Renal cortical epithelial cell (primary cell): ENCODE measurements at places on chromosomes 1 and 21.

- DNase-seq = no peak
Observed at GRCh38 chr1:214939180-214939579, 143.4 kb upstream of the KCNK2 start.

- DNase-seq = no peak
Observed at GRCh38 chr1:40075266-40075665, 21.8 kb downstream of the PPT1 start.

- no peak for DNase-seq
Observed at GRCh38 chr1:23286401-23286800, 57.7 kb downstream of the HNRNPR start.

DNA sequence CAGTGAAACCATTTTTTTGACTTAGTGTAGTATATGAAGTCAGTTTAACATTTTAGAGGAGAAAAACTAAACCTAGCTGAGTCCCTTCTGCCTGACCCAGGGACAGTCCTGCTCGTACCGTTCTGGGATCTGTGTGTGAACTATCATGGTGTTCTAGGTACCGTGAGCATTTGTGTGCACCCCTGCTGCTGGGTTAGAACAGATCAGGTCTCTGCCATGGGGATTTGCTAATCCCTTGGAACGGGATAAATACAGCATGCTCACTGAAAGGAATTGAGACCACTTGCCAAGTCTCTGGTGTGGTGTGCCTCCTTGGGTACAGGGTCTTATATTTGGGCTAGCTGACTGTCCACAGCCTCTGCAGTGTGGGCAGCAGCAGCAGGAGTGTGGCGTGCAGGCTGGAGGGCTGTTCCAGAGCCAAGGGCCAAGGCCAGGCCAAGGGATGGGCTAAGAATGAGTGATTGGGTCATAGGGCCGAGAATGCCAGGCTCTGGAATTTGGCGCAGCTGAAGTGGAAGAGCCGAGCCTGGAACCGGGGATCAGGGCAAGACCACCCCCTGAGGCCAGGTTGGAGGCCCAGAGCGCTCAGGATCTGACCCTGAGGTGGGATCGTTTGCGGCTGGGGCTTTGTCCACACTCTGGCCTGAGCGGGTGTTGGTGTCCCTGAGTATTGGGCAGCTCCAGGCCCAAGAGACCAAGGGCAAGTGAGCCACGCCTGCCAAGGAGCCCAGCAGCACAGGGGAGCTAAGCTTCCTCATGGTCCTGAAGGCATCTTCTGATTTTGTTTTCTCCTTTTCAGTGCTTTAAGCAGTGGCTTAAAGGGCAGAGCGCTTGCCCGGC, 66.3 kb downstream of the VPS26C start:
- no peak for DNase-seq

GRCh38 chr1:228082918-228083870, 686 bp downstream of the ARF1 start:
- peak; percentile 43 for DNase-seq

- DNase-seq = no peak
Observed at GRCh38 chr1:24961334-24961733, 31.3 kb upstream of the RUNX3 start.

GRCh38 chr1:188425687-188426086, 1596.9 kb downstream of the PLA2G4A start:
- DNase-seq = no peak

DNA sequence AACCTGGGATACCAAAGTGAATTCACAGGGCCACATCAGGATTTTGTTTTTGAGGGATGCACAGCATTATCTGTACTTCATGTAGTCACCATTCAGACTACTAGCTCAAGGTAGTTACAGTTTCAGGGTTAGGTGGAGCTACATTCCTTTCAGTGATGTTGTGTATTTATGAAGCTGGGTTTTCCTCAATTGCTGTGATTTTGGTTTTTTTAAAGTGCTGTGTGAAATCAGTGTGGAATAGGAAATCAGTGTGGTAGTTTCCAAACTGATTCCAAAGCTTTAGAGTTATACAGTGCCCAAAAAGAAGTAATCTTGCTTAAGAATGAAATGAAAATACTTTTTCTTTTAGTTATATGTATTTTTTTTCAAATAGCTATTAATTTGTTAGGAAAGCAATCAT, 95.8 kb downstream of the PKN2 start:
- DNase-seq = no peak

- DNase-seq = peak; percentile 43
Observed at GRCh38 chr1:23394181-23394580, 24.5 kb upstream of the ZNF436 start.

GRCh38 chr1:198238121-198238520, 81.3 kb downstream of the NEK7 start:
- no peak for DNase-seq

DNA sequence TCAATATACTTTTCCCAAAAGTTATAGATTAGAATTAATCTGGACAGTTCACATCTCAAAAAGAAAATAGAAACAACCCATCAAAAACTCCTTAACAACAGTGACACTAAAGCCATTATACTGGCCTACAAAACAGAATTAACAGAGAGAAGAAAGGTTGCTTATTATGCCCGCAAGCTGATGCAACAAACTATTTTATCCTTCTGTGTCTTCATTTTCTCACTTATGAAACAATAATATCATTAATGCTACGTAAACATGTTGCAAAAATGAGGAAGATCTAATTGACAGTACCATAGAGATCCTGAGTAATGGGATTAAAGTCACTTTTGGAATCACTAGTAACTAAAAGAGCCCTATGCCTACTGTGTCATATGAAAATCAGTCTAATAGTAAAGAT, 32.6 kb downstream of the LPGAT1 start:
- DNase-seq = no peak

DNA sequence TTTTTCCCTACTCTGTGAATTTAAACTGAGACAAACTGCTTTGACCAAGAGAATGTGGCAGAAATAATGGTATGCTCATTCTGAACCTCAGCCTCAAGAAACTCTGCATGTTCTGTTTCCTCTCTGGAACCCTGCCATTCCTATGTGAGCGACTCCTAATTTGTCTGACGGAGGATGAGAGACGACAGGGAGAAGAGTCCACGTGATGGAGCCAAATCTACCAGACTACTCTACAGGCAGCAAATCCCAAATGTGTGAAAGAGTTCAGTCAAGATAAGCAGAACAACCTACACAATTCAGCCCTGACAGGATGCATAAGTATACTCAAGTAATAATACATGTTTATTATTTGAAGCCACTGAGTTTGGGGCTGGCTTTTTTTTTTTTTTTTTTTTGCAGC, 153.5 kb downstream of the DPYD start:
- DNase-seq = no peak

DNA sequence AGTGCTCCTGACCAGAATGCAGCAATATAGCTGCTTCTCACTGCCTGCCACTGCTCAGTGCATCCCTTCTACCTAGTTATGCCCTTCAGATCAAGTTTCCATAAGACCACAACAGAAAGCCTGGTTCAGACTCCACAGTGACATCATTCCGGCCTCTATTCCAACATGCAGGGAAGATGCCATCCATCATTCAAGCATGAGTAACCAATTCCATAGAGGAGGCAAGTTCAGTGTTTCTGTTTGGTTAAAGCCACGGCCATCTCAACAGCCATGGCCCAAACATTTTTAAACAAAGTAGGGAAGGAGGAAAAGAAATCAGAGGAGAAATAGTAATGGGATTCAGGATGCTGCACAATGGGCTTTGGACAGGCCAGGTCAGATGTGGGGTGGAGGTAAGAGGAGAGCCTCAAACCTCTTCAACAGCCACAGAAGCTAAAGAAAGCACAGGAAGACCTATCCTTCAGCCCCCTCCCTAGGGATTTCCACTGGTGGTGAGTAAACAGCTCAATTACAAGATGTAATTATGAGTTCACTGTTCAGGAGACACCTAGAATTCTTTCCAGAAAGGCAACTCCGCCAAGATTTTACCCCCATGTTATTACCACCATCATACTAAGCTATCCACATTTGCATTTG, 484.9 kb downstream of the SETD4 start:
- peak; percentile 40 for DNase-seq

GRCh38 chr1:211741116-211741515, 65.7 kb upstream of the NEK2 start:
- DNase-seq = no peak

DNA sequence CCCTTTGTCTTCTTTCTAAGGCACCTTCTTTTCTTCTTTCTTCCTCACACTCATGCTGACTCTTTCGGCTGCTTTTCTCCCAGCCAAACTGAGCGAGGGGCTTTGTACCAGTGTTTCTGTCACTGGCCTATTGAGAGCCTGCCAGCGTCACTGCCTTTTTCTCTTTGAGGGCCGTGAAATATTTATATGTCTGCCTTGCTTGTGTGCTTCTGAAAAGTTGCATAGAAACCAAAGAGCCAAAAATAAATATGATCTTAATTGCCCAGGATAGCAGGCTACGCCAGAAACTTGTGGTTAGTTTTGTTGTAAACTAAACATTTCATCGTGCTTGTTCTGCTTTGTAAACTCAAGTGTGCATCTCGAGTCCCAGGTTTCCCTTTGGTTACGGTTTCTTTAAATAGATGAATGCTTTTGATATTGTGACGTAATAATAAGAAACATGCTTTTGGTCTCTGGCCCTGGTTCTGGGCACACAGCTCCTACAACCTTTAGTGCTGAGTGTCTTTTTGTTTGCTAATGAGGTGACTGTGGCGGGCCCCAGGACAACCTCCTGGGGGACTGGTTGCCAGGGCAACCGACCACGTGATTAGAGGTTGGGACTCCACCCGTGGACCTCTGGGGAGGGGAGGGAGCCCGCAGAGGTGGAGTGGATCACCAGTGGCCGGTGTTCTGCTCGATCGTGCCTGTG, 10.8 kb downstream of the SLC37A1 start:
- no peak for DNase-seq

- DNase-seq = no peak
Observed at GRCh38 chr1:193346085-193346484, 159.7 kb upstream of the B3GALT2 start.

DNA sequence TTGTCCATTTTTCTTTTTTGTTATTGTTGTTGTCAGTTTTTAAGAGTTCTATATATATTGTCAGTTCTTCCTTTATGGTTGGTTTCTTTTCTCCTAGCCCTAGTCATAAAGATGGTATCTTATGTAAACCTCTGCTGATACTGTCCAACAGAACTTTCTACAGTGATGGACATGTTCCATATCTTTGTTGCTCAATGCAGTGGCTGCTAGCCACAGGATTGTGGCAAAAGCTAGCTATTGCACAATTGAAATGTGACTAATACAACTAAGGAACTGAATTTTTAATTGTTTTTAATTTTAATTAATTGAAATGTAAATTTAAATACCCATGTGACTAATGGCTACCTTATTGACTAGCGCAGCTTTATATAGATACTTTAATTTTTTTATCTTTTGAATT, 411.8 kb upstream of the PTBP2 start:
- DNase-seq = peak; percentile 83

GRCh38 chr1:8226747-8227146, 91.2 kb upstream of the SLC45A1 start:
- DNase-seq = no peak

DNA sequence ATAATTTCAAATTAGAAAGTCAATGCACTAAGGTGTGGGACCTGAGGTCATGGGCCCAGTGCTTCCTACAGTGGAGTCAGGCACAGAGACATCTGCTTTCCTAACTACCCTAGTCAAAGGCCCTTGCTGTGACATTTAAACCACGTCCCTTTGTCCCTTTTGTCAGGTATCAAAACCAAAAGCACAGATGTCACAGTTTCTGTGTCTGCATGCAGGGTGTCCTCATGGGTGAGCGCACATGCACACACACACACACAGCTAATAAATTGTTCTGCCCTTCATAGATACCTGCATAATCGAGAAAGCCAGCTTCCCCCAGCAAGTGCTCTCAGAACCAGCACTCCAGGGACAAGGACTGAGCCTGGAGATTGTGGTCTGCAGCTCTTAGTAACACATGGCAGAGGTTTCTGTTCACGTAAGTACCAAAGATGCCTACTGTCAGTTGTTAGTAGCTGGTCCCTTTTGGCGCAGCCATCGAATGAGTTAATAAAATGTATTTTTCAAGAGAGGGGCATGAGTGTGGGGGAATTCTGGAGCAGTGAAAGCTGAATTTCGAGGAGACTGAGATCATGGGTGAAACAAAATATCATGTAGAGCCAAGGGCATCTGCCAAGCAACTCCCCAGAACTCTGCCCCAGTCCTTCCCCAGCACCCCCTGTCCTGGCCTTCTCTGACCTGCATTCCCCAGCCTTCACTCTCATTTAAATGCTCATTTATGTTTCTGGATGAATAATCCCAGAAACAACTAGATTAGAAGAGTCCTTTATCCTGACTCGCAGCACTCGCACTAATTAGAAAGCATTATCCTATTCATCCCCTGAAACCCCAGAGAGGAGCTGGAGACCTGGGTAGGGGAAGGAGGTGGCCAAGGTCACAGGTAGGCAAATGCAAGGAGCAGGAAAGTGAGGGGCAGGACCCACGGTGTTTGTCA, 25.5 kb downstream of the TNR start:
- no peak for DNase-seq
